ENCODE measurements at places on chromosomes 7 and 10.

GRCh38 chr7:131443496-131443895, 112.9 kb downstream of the PODXL start:
- no peak for DNase-seq

- DNase-seq: no peak
Measured at GRCh38 chr10:11353006-11353896, 258.2 kb downstream of the USP6NL start.

DNA sequence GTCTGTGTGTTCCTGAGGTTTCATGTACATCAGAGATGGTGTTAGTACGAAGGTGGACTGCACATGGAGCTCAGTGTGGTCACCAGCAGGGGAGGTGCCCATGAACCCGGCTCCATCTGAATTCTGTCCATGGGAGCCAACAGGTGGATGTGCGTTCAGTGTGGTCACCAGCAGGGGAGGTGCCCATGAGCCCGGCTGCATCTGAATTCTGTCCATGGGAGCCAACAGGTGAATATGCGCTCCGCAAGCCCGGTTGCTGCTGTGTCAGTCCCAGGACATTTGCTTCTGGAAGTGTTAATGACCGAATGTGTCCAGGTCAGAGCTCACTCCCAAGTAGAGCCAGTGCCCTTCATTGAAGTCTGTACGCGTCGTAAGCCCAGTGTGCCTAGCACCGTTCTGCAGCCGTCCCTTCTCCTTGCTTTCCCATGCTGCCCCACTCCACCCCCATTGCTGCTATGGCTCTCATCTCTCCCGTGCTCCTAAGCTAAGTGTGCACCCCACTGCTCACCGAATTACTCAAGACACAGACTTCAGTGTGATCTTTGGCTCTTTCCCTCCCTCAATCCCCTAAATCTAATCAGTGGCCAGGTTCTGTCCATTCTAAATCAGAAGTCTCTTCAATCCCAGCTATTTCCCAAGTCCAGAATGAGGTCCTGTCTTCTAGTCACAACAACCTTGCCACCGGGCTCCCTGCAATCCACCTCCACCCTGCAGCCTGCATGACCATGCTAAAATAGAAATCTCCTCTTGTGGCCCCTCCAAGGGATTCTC, 352.4 kb downstream of the TCERG1L start:
- no peak for DNase-seq

GRCh38 chr7:87144173-87144657, 8.0 kb upstream of the DMTF1 start:
- no peak for DNase-seq

DNA sequence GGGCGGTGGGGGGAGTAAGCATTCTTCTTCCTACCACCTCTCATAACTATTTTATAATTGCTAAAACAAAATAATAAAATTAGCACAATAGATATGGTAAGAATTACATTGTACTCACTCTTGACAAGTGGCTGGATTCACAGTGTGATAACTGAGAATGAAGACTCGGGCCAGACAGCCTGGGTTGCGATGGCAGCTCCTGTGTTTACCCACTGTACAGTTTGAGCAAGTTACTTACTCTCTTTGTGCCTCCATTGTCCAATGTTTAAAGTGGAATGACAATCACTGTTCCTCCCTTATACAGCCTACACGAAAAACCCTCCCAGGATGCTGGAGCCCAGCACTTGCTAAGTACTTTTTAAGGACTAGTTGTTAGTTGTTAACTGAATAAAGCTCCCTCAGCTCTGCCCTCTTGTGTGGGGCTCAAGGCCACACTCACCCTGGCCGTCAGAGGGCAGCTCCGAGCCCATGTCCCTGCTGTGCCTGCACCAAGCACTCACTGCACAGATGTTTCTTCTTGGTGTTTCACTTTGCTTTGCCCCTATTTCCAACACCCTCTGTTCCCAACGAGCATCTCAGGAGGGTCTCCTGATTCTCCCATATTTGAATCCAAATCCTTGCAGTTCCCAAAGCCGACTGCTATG, 56.4 kb upstream of the NPS start:
- no peak for DNase-seq

- DNase-seq: no peak
Measured at GRCh38 chr7:20224025-20224424, 6.8 kb upstream of the MACC1 start.

- DNase-seq: no peak
Measured at GRCh38 chr10:132039371-132039770, 26.4 kb upstream of the JAKMIP3 start.

DNA sequence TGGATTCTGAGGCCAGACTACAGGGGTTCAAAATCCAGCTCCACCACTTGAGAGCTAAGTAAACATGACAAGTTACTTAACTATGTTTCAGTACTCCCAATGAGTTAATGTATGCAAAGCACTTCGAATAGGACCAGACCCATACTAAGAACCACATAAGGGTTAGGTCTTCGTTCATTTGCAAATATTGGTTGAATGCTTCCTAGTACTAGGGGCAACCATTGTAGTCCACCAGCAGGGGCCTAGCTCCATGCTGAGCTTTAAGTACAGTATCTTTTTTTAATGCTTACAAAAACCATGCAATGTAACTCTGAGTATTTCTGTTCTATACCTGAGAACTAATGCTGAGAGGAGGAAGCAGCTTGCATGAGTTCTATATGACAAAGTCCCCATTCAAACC, 80.4 kb upstream of the PDE1C start:
- no peak for DNase-seq

GRCh38 chr10:72297805-72298591, 24.3 kb downstream of the DDIT4 start:
- DNase-seq: peak; percentile 81

DNA sequence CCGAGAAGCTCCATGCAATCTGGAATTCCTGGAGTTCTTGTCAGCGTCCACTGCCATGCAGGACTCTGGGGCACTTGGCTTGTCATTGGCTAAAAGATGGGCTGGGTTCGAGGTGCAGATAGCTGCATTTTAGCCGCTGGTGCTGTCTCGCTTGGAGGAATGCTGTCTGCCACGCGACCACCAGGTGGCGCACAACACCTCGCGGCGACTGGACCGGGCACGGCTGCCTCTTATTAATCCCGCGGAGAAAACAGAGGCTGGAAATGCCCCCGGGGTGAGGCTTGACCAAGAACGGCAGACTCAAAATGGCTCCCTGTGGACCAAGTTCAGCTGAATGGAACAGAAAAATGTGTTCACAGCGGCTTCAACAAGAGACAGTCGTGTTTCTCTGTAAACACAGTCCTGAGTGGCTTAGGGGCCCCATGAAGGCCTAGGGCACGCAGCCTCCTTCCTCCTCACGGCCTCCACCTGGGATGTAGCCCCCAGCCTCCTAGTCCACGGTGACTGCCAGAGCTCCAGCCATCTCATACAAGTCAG, 46.2 kb downstream of the AOC1 start:
- DNase-seq: peak; percentile 64

GRCh38 chr7:156380261-156380660, 260.3 kb upstream of the RNF32 start:
- no peak for DNase-seq

DNA sequence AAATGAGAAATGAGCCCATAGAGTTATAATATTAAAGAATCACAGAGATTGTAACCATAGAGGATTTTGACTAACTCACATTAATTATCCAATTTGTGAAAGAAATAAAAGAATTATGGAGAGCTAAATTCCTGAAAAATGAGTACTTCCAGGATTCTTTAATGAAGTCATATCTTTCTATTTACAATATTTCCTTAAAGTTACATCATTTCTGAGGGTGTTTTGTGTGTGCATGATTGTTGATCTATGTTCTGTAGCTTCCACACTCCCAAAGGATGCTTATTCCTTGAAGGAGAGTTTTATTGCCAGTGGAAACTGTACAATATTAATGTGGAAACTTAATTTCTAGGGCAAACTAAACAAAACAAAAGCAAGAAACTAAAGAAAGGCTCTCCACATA, 299.6 kb downstream of the MDFIC start:
- DNase-seq: no peak

DNA sequence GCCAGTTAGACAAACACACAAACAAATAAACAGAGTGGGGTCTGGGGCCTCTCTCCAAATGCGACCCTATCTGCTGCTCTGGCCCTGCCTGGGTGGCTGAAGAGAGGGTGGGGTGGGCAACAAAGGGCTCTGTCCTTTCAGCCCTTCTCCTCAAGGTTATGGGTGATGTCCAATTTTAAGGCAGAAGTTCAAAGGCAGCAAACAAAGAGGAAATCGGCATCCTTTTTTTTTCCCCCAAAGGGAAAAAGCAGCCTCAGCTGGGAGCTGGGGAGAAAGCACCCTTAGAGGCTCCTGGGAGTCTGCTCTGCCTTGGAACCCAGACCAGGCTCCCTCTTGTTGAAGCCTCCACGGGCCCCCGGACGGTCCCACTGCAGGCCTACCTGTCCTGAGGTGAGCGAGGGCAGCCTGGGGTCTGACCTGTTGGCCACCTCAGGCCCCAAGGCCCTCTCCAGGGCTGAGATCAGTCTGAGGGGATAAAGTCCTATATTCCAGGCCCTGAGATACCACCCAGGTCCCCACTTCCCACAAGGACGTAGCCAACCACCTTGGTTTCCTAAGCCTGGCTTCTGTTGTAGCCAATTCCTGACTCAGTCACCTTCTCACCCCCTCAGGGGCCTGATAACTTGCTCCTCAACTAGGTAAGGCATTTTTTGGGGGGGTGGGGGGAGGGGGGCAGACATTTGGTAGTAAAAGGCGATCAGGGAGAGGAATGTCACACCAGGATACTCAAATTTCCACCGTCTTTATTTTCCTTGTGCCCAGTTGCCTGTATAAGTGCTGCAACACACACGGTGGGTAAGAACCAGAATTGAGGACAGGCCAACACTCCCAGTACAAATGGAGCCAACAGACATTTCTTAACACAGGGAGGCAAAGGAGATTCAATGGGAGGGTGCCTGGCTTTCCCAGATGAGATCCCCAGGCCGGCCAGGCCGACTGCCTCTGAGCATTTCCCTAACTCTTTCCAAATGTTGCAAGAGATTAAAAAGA, 4.3 kb downstream of the HOXA11 start:
- DNase-seq: no peak

GRCh38 chr10:60096761-60097513, 190.6 kb upstream of the CCDC6 start:
- no peak for DNase-seq

DNA sequence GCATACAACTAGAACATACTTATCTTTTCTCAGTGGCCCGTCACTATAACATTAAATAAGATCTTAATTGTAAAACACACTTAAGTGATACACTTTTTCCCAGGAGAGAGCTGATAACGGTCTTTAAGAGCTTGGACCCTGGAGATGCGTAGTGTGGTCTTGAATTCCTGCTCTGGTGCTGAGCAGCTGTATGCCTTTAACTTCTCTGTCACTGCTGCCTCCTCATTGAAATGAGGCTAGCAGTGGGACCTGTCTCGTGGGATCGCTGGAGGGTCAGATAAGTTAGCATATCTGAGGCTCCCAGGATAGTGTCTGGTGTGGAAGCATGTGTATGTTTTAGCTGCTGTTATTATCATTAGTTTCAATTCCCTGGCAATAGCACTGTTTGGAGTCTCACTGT, 194.9 kb downstream of the SDK1 start:
- no peak for DNase-seq

DNA sequence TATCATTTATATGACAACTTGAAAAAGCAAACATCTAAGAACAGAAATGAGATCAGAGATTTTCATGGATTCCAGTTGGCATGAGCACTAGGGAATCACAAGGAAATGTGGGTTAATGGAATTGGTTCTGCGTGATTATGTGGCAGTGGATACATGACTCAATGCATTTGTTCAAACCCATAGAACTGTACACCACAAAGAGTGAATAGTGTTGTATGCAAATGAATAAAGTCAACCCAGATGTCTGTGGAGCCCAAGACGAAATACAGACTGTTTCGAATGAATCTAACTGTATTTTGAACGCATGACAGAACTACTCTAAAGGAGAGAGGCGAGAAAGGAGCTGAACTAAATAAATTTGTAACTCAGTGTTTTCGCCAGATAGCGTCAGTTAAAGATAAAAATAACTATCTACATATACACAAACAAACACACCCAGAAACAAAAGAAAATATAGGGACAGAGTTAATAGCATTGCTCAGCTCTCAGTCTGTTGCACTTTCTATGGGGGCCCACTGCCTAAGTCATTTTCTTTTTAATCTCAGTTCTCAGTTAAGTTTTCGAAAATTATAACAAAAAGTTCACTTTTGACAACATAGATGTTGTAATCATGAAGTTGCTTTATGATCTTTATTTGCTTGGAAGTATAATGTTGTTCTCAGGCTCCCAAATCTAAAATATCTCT, 636.7 kb upstream of the SEMA3D start:
- no peak for DNase-seq

DNA sequence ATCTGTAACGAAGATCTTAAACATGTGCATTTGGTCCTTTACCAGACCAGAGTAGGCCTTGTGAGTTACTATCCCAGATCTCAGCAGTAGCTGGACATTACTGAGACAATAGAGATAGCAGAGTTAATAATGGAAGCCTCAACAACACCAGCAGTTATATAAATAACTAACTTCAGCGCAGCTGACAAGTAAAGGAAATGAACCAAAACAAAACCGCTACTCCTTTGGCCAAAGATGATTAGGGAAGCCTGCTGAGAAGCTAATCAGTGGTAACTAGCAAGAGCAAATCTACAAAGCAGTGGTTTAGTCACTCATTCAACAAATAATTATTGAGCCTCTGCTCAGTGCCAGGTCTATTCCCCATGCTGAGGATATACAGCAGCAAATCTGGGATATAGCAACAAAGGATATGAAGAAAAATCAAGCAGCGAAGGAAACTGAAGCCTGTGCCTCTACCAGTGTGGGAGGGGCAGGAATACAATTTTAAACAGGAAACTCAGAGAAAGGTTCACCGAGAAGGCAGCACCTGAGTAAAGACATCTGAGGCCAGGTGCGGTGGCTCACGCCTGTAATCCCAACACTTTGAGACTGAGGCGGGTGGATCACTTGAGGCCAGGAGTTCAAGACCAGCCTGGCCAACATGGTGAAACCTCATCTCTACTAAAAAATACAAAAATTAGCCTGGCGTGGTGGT, 103.6 kb downstream of the ELMO1 start:
- DNase-seq: no peak

DNA sequence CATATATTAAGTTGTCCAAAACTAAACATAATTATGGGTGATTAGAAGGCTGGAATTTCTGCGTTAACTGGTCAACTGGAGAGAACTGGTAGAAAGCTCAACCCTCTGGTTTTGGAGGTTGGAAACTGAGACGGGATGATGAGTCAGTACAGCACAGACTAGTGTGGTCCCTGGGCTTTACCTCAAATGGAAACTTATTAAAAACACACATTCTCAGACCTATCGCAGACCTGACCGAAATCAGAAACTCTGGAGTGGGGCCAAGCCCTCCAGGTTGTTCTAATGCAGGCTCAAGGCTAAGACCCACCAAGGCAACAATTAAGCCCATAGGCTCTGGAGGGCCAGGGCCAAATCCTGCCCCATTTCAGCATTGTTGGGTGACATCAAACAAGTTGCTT, 136.9 kb downstream of the KCNMA1 start:
- no peak for DNase-seq
